NCI-H1105 (cell line): ENCODE measurements at places on chromosomes 12 and 14.

DNA sequence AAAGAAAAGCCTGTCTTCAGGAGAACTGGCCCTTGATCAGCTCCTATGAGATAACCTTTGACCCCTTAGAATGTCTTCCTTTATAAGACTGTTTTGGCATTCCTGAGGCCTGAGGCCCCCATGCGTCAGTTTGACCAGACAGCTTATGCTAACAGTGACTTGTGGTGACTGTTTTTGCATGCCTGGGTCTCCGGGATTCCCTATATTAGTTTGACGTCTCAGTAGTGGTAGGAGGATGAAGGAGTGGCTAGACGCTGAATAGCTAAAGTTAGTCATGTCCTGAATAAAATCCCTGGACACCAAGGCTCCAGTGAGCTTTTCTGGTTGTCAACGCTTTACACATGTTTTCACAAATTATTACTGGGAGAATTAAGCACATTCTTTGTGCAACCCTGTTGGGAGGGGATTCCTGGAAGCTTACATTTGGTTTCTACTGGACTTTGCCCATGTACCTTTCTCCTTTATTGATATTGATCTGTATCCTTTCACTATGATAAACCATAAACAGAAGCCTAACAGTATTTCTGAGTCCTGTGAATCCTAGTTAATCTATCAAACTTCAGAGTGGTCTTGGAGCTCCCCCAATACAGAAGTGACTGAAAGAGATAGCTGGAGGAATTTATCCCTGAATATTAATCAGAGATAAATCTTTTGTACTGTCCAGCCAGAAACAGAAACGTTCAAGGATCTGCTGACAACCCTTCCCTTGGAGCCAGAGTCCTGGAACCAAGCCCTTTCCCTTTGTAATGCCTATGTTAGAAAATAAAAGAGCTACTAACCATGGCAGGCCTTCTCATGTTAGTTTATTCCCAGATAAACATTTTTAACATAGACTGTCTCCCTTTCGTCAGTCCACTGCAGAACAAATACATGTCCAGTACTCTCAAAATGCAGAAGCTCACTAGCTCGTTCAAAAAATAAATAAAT is 479.2 kb downstream of the RPS29 start:
- no peak for DNase-seq

DNA sequence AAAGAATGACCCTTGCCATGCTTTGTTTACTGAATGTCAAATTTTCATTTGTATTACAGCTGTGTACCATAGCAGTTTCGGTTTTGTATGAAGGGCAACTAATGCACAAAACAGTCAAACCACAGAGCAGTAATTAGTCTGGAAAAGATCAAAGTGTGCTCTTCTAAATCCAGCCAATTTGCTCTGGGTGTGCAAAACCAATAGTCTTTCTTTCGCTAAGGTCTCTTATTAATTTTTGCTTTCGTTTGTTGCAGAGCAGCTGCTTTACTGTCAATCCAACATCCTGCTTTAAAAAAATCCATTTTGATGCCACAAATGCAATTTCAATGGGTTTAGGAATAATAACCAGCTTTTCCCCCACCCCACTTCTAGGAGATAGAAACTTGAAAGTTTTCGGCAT is 114.2 kb downstream of the BRMS1L start:
- no peak for DNase-seq

DNA sequence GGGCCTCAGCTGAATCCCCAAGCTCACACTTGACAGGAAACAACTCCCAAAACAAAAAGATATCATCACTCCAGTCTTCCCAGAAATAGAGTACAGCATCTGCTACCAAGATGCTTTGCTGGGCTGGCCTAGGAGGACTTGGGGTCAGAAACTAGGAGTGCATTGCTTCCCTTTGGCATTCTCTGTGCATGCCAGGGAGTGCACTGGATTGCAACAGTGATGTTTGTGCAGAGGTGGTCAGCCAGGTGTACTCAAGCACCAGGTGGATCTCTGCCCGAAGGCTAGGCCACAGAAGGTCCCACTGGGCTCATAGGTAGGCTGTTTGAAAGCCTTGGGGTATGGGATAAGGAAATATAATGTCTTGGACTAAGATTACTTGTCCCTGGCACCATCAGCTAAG is 51.1 kb downstream of the RAB35 start:
- DNase-seq = no peak

DNA sequence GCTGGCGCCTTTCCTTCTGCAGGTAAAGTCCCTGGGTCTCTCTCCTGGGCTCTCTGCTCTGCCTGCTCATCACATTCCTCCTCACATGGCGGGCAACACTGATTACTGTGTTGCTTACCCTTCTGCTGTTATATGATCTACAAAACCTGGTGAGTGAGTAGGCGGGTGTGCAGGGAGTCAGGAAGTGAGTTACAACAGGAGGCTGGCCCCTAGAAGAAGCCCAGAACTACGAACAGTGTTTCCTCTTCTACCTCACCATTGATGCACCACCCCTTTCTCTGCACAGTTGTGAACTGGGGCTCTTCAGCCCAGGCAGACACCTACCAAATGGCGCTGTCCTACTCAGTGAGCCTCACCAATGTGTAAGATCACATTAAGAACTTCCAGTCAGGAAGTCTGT is 4.9 kb upstream of the KLHL33 start:
- DNase-seq = no peak

- no peak for DNase-seq
Observed at GRCh38 chr12:28027328-28027727, 54.8 kb upstream of the PTHLH start.

GRCh38 chr14:26500028-26500427 is 97.8 kb downstream of the NOVA1 start:
- DNase-seq = no peak

- DNase-seq = no peak
Observed at GRCh38 chr14:50984036-50984710, 39.9 kb upstream of the PYGL start.

GRCh38 chr14:104110491-104111209 is 25.1 kb downstream of the ASPG start:
- no peak for DNase-seq

GRCh38 chr12:66947119-66947518 is 268.2 kb upstream of the GRIP1 start:
- no peak for DNase-seq

GRCh38 chr14:100714258-100714892 is 12.3 kb upstream of the DLK1 start:
- no peak for DNase-seq

DNA sequence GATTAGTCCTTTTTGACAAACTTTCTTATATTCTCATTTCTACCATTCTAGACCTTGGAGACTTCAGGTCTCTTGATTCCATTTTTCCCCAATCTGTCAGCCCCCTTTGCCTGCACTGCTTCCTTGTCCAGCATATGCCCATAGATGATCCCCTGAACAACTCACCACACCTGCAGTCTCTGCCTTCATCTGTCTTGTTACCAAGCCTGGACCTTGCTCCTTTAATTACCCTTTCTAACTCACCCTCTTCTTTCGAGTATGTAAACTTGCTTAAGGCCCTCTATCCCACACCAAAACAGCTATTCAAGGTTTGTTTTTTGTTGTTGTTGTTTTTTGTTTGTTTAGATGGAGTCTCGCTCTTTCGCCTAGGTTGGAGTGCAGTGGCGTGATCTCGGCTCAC is 9.6 kb downstream of the COX14 start:
- no peak for DNase-seq

GRCh38 chr12:48937170-48937569 is 11.9 kb upstream of the FKBP11 start:
- DNase-seq = no peak

- DNase-seq = no peak
Observed at GRCh38 chr12:44833561-44833960, 42.6 kb downstream of the NELL2 start.

DNA sequence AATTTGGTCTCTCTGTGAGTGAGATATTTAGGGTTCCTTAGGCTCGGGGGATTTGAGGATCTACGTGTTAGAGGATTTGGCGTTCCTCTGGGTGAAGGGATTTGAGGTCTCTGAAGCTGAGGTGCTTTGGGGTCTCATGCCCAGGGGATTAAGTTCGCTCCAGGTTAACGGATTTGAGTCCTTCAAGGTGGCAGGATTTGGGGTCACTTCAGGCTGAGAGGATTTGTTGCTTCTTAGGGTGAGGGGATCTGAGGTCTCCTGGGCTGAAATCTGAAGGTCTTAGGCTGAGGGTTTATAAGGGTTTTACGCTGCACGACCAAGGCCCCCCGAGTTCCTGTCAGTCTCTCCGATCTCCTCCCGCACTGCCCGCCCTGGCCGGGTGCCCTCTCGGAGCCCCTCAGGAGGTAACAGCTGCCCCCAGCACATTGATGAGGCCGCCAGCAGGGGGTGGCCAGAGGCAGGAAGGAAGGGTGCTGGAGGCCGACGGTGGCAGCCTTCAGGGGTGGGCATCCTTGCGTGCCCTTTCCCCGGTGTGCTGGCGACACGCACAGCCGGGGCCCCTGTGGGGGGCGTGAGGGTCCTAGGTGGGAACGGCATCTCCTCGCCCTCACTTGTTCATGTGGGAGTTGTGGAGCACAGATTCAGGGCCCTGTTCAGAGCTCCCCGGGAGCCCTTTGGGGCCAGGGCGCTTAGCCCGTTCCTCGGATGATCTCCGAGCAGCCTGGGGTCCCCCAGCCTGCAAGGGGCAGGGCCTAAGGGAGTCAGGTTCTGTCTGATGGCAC is 14.3 kb downstream of the CEP170B start:
- DNase-seq = no peak

DNA sequence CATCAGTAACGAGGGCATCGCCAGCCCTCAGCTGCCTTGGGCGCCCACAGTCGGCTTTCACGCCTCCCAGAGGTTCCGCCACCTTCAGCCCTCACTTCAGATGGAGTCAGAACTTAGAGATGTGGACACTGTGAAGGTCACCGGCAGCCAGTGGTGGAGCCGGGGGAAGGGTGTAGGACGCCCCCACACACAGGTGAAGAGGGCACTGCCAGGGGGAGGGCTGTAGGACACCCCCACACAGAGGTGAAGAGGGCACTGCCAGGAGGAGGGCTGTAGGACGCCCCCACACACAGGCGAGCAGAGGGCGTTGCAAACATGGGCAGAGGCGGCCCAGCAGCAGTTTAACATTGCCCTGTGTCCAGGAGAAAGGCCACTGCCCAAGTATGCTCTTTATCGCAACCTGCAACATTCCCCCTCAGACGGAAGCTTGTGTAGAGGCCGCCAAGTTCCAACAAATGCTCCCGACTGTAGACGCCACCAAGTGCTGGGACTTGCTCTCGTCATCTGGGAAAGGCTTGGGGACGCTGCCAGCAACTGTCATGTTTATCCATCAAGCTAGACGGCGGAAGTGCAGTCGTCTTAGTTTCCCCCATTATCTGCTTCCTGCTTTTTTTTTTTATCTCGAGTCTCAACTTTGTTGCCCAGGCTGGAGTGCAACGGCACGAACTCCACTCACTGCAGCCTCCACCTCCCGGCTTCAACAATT is 4.9 kb upstream of the ANKLE2 start:
- DNase-seq = peak; percentile 56

DNA sequence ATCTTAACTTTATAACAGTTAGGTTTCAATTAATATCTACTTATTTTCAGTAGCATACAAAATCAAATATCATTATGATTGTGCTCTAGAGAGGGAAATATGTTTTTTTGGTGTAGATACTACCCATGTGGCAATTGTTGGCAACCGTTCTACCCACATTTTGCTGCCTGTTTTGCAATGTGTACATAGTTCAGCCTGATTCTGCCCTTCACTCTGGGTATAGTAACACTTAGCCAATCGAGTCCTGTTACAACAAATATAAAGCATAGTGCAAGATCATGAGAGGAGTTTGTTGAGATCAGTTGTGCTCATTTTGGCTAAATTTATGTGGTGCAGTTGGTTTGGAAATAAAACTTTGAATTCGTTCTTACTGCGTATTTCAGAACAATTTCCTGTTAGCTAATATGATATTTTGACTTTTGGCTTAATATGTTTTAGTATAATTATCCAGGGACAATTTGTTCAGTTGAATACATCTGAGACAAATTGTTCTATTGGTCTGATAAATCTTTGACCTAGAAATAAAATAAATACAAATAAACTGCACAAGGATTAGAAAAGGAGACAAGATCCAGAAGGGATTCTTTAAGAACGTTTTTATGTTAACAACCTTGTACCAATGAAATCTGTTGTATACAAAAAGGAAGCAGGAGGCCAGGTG is 76.9 kb downstream of the ATF7IP start:
- no peak for DNase-seq

- no peak for DNase-seq
Observed at GRCh38 chr12:76420222-76420621, 72.0 kb upstream of the BBS10 start.

DNA sequence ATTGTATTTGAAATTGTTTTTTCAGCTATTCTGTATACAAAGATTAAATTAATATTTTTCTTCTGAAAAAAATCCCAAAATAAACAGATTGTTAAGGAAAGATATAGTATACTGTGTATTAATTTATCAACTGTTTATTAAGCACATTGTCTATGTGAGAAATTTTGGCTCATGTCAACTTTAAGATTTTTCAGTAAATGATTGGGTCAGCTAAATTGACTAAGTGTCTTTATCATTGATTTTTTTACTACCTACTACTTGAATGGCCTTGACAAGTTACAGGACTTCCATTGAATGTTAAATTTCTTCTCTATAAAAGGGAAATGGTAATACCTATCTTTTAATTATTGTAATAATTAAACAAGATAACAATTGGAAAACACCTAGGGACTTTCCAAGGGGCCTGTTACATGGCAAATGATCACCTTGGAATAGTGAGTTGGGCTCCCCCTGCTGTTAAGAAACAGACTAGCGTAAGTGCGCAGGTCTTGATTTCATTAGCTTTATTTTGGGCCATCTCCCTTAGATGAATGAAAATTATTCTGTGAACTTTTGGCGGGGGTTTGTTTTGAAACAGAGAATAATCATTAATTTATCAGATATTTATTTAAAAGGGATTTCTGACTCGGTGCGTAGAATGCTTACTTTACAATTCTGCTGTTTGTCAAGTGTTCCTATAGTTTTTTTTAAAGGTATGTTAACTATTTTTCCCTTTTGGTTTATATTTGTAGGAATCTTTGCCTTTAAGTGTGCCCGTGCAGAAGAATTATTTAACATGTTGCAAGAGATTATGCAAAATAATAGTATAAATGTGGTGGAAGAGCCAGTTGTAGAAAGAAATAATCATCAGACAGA is 14.5 kb upstream of the CCT2 start:
- DNase-seq = peak; percentile 53

DNA sequence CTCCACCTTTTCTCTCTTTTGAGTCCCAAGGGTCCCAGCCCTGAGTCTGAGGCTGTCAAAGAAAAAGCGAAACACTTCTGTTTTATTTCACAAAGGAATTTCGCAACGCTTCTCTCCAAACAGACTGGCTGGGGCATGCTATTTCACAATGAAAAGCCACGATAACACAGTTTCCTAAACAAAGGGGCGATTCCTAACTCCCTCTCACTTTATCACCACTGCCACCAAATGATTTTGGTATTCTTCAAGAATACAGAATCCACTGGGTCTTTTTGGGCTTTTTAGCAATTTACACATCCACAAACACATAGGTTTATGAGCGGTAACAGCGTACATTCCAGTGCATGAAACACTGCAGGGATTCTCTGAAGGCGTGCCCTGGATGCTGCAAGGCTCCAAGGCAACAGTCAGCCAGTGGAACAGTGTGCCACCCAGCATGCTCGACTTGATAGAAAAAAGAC is 161.2 kb downstream of the DAD1 start:
- no peak for DNase-seq

GRCh38 chr14:61761557-61761956 is 663 bp upstream of the SNAPC1 start:
- DNase-seq = no peak
